ENCODE measurements at places on chromosomes 2 and 18.

GRCh38 chr18:77905449-77906055, 655.9 kb downstream of the GALR1 start:
- DNase-seq, result no peak

DNA sequence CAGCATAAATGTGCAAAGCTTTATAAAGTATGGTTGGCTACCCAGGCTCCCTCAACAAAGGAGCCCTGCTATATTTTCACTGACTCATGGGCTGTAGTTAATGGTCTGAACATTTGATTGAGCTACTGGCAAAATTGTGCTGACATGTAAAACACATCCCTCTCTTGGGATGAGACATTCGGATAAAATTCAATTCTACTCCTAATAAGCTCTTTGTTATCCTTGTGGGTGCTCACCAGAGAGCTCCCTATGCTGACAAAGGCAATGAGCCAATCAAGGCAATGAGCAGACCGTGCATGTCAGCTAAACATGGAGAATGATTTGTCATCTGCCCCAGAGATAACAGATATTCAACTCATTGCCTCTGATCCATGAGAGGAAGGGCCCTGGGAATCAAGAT, 27.7 kb downstream of the SERPINB8 start:
- peak; percentile 91 for DNase-seq

- DNase-seq, result no peak
These were observed 59.7 kb upstream of the SALL3 start for GRCh38 chr18:78919956-78920355.

DNA sequence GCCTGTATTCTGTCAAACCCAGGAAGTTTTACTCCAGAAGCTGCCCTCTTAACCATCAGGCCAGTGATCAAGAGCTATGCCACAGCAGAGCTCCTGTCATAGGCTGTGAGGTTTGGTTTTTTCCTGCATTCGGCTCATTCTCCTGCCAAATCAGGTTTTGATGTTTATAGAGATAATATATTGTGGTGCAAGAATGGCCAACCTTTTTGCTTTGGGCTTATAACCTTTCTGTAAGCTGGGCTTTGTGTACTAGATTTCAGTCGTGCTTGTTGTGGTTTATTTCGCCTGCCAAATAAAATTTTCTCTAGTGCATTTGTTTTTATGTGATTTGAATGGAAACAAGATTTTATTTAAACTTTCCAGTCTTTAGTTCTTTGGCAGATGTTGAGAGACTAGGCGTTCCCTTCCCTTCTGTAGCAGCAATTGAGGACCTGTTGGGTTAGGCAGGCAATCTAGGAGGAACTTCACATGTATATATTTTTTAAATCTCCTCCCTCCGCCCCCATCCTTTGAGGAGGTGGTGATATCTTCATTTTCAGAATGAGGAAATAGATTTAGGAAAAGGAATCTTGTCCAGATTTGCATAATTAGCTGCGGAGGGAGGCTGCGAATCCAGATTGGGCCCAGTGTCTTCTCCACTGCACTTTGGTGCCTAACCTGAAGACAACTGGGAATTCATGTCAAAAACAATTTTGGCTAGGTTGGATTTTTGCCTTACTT, 2.6 kb downstream of the KDM3A start:
- no peak for DNase-seq

DNA sequence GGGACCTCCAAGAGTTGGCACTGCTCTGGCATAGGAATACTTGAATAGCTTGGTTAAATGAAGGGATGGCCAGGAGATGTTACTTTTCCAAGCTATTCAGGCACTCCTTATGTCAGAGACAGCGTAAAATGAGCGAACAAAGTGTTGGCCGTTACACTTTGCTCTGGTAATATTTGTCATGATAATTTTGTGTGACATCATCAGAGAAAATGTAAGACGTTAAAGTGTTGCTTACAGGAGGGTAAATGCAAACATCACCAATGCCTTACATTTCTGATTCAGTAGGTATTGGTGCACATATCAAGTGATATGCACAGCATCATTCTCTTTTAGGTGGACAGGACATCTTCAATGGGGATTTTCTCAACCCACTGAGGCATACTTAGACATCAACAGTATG, 46.0 kb downstream of the PLEKHA3 start:
- DNase-seq, result no peak

- DNase-seq, result no peak
These were observed 167.0 kb downstream of the MGAT5 start for GRCh38 chr2:134420920-134421319.

DNA sequence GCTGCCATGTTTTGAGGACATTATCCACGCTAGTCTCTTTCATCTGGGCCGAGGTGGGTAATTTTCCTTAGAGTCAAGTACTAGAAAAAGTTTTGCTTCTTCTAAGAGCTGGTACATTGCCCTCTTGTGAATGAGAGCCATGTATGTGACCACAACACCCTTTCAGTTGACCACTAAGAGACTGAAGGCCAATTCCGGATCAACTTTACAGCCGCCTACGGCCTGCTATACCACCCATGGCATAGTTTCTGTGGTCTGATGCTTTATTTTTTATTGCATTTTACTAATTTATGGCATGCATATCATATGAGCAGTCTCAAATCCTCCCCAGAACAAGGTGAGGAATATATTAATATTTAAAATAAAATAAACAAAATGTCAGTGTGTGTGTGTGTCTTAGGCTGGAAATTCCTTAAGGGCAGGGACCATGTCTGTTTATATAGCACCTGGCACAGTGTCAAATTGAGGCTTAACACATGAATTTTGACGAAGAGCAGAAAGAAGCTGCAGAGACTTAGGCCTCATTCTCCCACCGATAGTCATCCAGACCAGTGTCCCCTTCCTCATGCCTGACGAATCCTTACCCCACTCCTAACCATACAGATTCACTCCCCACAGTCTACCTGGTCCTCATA, 35.4 kb downstream of the PSD4 start:
- DNase-seq, result peak; percentile 93

GRCh38 chr2:48043131-48043700, 136.9 kb upstream of the FBXO11 start:
- no peak for DNase-seq

DNA sequence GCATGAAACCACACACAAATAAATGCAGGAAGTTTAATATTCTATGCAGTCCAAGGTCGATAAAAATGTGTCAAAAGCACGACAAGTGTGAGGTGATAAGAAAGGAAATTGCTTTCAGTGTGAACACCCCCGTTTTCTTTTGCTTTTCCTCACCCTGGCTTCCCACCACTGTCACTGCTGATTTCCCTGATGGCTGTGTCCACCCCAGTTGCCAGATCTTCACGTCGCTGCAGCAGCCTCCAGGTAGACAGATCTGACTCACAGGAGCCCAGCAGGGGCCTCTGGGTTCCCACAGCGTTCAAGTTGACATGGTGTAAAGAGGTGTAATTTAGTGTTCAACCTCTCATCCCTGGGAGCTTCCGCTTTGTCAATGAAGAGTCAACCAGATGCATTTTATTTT, 128.0 kb upstream of the TACR1 start:
- no peak for DNase-seq

Data from kidney glomerular epithelial cell (primary cell).